Uterus (tissue), 4 donors: ENCODE measurements at places on chromosomes 2 and 18.

GRCh38 chr2:210536973-210537650 lies 19.3 kb upstream of the CPS1 start:
- no peak for DNase-seq

- DNase-seq = no peak
Measured at GRCh38 chr2:237603718-237604362, 13.3 kb upstream of the RAB17 start.

DNA sequence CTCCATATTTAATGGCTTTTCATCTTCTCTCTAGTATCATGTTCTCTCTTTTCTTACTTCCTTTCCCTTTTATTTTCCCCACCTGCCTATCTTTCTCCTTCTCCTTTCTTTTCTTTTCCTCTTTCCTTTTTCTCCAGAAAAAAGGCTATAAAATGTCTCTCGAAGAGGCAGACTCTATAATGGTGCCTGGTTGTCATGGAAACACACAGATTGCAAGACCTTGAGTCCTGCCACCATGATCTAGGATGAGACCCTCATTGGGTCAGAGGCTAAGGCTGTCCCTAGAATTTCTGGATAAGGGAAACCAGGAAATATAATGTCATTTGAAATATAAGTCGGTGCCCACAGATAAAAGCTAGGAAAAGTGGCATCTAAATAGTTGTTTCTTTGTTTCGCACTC lies 36.5 kb upstream of the LHCGR start:
- no peak for DNase-seq

GRCh38 chr2:171407030-171407675 lies 26.6 kb downstream of the METTL8 start:
- DNase-seq = no peak

DNA sequence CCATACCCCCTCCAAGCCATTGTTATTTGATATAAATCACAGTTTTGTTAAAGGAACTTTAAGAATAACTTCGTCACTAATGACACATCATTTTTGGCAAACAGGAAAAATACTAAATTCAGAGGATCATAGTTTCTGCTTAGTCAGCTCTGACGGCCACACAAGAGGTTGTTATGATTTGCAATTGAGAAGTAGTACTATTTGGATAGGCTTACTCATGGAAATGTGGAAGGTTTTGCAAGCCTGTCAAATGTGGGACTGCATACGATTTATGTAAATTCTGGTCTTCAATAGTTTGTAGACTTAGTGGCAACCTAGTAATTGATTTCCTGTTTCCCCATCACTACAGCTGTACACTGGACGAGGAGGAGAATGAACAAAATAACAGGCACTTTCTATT lies 108.1 kb downstream of the ARHGEF33 start:
- no peak for DNase-seq

- DNase-seq = no peak
Measured at GRCh38 chr2:121356058-121356640, 71.1 kb upstream of the TFCP2L1 start.

GRCh38 chr2:200624658-200625057 lies 38.8 kb downstream of the AOX1 start:
- DNase-seq = no peak

DNA sequence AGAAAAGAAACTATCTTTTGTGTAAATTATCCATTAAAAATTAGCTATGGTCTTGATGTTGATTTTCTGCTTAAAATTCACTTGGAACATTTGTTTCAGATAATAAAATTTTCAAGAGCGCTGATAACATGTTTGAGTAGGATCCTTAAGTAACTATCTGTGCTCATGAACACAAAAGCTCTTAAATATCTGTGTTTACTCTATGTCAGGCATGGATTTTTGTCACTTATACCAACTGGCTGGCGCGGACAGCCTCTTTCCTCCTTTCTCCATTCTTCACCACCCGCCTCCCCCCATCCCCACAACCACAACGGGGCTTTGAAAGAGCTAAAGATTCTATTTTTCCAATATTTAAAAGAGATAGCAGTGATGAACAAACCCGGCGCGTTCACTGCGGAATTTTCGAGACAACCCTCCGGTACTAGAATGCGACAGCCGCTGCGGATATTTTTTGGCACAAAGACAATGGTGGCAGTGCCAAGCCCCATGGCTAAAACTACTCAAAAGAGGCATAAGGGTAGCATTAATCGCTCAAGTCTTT lies 181.5 kb downstream of the TCF4 start:
- no peak for DNase-seq

- DNase-seq = no peak
Measured at GRCh38 chr2:169136885-169137534, 67.6 kb downstream of the DHRS9 start.

DNA sequence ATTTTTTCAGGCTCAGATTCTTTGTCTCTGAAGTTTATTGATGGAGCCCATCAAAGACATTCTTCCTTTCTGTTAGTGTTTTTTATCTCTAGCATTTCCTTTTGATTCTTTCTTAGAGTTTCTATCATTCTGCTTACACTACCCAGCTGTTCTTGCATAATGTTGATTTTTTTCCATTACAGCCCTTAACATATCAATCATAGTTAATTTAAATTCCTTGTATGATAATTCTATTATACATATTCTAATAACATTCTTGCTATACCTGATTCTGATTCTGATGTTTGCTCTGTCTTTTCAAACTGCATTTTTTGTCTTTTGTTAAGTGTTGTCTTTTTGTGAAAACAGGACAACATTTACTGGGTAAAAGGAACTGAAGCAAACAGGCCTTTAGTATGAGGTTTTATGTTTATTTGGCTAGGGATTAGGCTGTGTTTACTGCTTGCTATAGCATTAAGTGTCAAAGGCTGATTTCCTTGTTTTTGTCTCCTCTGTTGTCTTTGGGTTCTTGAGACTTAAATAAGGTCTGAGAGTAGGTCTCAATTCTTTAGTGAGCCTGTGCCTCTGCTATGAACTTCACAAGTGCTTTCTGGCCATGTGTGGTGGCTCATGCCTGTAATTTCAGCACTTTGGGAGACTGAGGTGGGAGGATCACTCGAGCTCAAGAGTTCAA lies 8.0 kb upstream of the STAM2 start:
- no peak for DNase-seq

- DNase-seq = no peak
Measured at GRCh38 chr18:64202210-64202836, 53.4 kb upstream of the LINC00305 start.

DNA sequence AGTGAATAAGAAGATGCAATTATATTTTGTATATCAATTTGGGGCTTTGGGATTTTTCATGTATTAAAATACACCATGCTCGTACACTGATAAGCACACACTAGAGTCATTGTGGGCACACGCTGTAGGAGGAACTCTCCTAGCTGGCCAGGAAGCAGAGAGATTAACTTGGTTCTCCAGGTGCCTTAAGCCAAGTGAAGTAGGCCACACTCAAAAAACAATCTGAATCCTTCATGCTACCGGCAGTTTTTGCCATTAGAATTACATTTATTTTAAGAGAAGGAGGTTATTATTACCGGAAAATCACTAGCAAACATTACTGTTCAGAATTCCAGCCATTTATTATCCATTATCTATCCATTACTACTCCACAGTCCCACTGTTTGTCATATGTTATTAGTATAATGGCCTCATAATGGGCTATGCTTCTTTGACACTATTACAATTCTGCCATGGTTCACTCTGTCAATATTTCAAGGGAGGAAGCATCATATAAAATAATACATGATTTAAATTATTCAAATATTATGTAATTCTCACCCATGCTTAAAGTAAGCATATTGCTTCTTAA lies 214.4 kb downstream of the L3MBTL4 start:
- DNase-seq = no peak

GRCh38 chr2:86284401-86284841 lies 53.0 kb downstream of the REEP1 start:
- DNase-seq = no peak
